ENCODE measurements at places on chromosomes 12 and 14. TPM values are rescaled to one million over a fixed set of nuclear protein-coding genes. Genes with fewer than 3 reads are reported as not detected.

DNA sequence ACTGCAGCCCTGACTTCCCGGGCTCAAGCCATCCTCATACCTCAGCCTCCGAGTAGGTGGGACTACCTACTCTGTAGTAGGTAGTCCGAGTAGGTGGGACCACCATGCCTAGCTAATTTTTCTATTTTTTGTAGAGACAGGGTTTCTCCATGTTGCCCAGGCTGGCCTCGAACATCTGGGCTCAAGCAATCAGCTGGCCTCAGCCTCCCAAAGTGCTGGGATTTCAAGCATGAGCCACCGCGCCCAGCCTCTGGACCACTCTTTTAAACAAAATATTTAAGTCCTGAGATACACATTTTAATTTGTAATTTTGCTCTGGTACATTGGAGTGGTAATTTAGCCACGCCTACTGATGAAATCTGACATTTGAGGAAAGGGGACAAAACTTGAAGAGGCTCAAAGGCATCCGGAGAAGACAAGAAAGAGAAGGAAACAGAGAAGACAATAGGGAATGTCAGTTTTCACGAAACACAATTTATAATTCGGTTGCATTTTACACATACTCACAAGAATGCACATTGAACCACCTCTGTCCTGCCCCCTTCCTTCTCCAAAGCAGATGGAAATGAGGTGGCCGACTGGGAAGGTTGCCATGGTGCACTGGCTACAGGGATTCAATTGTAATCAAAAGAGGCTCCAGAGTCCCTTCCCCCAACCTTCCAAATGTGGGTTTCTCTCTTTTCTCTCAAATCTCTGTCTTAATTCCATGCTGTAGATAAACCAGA is 9.7 kb upstream of the TUBA1A start:
- peak; percentile 55 for DNase-seq

DNA sequence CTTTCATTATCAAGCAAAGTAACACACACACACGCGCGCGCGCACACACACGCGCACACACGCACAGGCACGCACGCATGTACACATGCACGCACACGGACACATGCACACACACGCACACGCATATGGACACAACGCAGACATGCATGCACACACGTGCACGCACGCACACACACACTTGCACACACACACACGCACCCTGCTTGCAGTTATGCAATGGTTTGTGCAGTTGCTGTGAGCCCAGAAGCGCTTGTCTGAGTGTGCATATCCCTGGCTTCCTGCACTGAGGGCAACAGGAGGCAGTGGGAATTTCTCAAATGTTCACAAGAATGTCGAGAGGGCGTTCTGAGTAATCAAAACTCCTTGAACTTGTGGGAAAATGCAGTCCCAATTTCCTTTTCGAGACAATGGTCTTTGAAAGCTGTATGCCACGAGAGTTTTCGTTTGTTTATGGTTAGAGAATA is 41.6 kb downstream of the NFKBIA start:
- peak; percentile 66 for DNase-seq

- peak; percentile 67 for DNase-seq
Measured at GRCh38 chr12:104011253-104011652, 38.7 kb downstream of the GLT8D2 start.

GRCh38 chr14:56884617-56885016 is 74.3 kb upstream of the OTX2 start:
- no peak for DNase-seq

GRCh38 chr14:72243309-72244293 is 311.4 kb downstream of the RGS6 start:
- DNase-seq, result no peak

DNA sequence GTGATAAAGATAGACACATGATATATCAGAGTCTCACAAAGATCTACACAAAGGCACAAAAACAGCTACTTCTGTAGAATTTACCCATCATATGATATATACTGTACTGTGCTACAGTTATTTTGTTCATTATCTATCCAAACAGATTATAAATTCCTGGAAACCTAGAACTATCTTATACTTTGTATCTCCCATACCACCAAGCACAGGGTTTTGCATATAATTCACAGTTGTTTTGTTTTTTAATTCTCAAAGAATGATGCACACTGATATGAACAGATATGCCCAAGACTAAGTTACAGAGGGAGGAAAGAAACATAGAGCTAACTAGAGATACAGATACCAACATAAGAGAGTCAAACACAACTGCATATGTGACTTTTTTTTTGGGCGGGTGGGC is 3.4 kb downstream of the PRKAG1 start:
- DNase-seq, result no peak

CCDC197 gene
- not detected for total RNA-seq

Measured in fibroblast of villous mesenchyme (primary cell).